Stimulated activated CD4-positive, alpha-beta T cell treated with anti-CD3 and anti-CD28 coated beads, Interleukin-1b, Interleukin-23, amount 100 ng/mL, for 4 hours (primary cell): ENCODE measurements at places on chromosomes 6 and 20.

DNA sequence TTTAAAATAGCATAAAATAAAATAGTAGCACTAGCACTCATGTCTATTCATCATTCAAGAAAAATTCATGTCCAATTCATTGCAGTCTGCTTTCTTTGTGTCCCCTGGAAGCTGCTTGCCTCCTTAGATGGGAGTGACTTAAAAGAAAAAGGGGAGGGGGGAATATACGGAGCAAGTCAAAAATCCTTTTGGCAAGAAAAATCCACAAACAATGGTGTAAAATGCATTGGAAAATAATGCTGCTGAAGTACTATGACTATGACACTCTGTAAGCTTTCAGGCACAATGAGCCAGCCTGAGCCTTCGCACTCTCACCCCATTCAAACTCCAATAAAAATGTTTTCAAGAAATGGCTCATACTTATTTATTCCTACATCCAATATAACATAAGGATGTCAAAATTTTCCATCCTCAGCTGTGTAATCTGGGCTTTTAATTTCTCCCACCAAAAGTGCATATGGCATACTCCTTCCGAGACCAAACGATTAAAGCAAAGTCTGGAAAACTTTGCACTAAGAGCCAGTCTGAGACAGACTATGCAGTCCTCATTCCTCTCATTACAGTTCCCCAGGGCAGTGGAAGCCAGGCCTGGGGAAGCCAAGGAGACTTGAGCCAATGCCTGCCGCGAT lies 790 bp downstream of the NEDD9 start:
- DNase-seq: no peak

DNA sequence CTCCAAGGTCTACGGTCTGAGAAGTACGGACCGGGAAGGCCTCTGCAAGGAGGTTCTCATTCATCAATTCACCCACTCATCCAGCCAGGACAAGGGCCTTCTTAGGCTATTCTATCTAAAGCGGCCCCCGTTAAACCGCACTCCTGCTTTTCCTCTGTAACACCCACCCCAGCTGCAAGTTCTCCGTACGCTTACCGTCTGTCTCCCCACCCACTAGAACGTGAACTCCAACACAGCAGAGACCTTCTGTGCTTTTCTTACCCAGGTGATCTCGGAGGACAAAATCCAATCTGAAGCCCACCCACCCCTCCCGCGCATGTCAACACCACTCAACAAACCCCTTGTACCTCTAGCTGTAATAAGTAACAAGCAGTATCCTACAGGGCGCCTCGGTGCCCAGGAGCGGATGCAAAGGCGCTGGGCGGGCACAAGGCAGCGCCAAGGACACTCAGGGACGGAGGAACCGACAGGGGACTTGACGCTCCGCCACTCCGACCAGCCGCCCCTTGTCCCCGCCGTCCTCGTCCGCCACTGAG lies 351 bp downstream of the AURKA start:
- no peak for DNase-seq

- no peak for DNase-seq
Observed at GRCh38 chr6:11272491-11273192, 40.2 kb upstream of the NEDD9 start.

- DNase-seq: no peak
Observed at GRCh38 chr6:77178821-77179220, 284.5 kb downstream of the HTR1B start.

DNA sequence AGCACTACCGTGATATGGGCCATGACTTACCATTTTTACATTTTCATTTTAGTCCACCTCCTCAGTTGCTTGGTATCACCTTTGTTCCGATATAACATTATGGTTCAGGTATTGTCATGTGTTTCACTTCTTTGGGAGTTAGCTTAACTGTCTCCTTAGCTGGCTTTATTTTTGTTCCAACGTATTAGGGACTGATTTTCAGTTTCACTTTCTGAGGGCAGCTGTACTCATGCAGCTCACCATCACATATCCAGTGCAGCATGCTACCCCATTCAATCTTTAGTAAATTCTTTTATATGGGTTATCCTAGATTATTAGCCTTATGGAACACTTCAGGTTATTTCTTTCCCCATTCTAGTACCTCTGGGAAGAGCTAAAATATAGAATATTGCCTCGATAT lies 362.2 kb upstream of the IRAK1BP1 start:
- no peak for DNase-seq

DNA sequence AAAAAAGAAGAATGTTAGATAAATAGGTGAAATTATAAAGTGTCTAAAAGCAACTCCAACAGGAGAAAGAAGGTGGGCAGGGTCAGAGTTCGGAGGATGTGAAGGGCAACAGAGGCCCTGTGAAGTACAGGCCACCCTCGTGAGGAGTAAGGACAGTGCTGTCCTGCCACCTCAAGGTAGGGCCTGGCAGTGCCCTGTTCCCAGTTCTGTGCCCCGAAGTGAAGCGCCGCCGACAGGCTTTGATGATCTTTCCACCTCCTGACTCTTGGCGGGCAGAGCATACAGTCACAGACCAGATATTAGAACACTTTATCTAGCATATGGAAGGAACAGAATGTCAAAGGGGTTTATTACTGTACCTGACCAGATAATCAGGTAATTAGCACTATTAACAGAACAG lies 75.8 kb downstream of the GJA10 start:
- no peak for DNase-seq

- DNase-seq: no peak
Observed at GRCh38 chr6:105810922-105811482, 275.1 kb upstream of the PRDM1 start.

- no peak for DNase-seq
Observed at GRCh38 chr20:52404671-52405070, 213.1 kb upstream of the ZFP64 start.

GRCh38 chr6:35213824-35214756 lies at the start of gene SCUBE3:
TSS of gene SCUBE3 (plus strand) at chr6:35213956. CDS start at chr6:35214419, 463 bp downstream.
- DNase-seq: no peak

DNA sequence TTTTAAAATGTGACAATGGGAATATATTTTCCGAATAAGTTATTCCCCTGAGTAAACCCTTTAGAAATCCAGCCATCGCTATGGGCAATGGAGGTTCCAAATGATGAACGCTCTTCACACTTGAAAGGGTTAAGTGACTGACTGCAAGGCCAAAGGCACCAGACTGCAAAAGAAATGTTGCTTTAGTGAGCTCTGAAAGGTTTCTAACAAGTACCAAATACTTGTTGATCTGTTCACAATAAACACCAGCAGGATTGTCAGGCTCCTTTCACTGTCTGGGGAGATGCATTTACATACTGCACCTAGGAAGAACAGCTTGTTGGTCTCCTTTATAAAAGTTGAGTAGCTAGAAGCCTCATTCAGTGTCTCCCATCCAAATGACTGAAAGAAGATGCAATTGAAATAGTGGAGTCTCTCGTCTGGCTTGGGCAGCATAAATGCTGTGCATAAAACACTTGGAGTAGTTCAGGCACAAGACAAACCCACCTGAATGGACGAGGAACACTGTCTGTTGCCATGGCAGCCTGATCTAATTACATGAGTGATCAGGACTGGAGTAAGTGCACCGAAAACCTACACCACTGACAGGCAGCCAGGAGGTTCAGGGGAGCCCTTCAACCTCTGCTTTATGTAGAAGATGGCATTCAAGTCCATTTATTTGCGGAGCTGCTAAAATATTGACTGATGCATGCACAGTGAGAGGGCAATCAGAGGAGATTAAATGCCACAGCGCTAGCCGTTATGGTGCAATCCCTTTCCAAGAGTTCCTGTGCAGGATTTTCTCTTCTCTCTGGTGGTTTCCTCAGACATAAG lies 2.9 kb downstream of the ATXN1 start:
- no peak for DNase-seq
